Ascending aorta (tissue), 2 donors: ENCODE measurements at places on chromosomes 2 and 18.

- no peak for DNase-seq
These were observed 70.4 kb downstream of the CWC22 start for GRCh38 chr2:179936654-179937053.

GRCh38 chr2:119204525-119204924 is 19.1 kb upstream of the STEAP3 start:
- DNase-seq, result no peak

DNA sequence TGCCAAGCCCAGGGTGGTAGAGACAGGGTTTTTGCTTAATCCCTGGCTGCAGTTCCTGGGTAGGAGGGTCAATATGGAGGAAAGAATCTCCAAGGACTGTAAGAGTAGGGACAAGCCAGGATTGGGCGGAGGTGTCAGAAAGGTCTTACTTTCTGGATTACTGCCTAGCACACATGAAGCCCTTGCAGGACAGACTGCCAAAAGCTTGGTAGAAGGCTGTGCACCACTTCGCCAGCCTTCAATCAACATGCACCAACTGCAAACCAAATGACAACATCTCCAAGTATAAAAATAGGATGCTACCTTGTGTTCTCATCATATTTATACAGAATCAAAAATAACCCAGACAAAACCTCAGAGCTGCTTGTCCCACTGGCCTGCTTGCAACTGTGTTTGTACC is 3.7 kb downstream of the ZNF142 start:
- DNase-seq, result no peak

DNA sequence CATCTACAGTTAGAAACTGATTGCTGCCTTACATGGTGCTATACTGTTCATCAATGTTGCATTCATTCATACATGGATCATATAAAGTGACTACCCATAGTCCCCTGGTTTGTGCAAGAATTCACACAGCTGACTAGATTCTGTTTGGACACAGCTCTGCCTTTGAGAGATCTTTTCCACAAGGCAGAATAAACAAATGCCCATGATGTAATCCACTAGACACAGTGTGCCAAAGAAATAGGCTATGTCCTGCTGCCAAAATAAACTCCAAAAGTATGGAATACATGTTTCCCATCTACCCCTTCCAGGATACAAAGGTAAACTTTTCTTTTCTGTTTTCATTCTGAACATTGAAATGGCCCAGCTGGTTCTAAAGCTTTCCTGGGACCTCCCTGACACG is 269.4 kb upstream of the CHAC2 start:
- no peak for DNase-seq

DNA sequence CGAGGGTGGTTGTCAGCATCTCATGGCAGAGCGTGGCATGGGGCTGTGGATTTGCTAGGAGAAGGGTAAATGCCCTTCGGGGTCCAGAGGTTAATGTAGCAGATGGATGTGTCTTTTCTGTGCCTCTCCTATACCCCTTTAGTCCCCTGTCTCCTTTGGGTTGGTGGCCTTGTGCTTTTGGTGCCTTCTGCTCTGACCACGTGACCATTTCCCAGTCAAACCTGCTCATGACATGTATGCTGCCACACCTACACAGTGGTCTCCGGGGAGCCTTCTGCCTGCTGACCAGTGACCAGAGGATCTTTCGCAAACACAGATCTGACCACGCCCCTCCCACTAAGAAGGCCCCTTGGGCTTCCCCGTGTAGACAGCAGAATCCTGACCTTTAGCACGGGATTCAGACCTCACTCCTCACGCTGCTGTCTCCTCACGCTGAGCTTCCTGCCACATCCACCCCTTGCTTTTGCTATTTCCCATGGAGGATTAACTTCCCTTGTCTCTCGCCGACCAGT is 116.2 kb downstream of the ACOXL start:
- no peak for DNase-seq

DNA sequence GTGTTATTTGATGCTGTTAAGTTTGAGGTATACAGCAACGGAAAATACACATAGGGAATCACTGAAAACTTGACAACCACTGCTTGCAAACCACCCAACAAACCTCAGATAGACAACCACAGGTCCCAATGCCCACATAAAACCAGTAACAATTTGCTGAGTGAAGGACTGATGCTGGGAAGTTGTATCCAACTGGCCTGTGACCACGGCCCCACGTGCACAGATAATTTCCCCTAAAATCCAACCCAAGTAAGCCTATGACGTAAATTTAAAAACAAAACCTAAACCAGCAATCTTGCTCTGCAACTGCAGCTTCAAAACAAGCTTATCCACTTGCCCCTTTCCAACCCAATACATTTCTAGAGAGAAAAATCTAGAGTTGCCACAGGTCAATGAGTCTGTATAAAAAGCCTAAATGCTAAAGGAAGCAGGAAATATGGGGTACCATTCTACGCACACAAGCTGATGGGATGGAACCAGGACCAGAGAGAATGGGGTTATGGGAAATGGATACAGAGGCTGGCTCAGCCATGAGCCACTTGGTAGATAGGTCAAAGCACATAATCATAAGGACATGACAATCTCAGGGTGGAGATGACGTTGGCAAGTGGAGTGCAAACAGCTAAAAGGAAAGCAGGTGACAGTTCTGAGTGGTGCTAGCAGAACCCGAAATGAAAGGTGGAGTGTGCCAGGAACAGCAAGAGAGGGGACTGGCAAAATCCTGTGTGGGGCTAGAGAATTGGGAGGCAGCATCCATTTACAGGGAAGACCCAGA is 27.8 kb upstream of the CREB1 start:
- no peak for DNase-seq

DNA sequence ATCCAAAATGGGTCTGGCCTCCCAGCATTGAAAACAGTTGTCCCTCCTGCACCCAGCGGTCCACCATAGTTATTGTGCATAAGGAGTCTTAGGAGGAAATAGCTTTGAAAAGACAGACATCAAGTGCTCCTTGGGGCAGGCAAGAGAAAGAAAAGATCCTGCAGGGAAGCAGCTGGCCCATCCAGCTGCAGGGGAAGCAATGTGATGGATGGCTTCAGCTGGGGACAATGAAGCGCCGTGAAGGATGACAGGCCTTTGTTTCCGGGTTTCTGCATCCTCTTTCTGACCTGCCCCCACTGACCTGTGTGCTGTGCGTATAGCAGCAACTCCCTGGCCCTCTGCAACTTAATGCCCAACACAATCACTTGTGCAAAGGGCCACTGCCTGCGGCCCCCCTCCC is 142.9 kb upstream of the NCKAP5 start:
- DNase-seq, result no peak

- no peak for DNase-seq
These were observed 3.3 kb upstream of the HJURP start for GRCh38 chr2:233857511-233858141.

- peak; percentile 38 for DNase-seq
These were observed 208.8 kb downstream of the LDLRAD4 start for GRCh38 chr18:13427354-13427753.
